Cardiac muscle cell (in vitro differentiated cells and primary cell): ENCODE measurements at places on chromosomes 3 and 15. TPM values are rescaled to one million over a fixed set of nuclear protein-coding genes. Genes with fewer than 3 reads are reported as not detected.

The PLXNA1 gene
- 19.5 and 24.2 TPM in 2 replicates for polyA plus RNA-seq

The SETD5 gene
- polyA plus RNA-seq: 176 and 306 TPM in 2 replicates

The KLHL40 gene
- polyA plus RNA-seq: 0.39 and 0.66 TPM in 2 replicates

The MOBP gene
- polyA plus RNA-seq: not detected in 2 replicates

DNA sequence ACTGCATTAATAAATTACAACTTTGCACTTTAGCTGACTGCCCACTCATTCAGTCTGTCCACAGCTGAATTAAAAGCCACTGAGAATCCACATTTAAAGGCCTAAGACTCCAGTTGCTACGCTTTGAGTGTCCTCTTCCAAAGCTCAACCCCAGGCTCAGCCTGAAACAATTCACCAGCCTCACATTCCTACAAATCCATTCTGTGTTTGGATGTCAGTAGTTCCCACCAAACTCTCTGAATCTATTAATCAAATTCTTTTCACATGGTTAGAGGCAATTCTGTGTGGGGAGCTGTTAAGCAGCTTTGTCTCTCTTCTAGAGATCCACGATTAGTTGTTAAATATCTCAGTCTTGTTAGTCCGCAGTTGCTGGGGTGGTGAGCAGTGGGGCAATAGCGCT, 116.8 kb upstream of the UBE2E2 start:
- no peak for DNase-seq

GRCh38 chr3:96931119-96931862, 116.9 kb downstream of the EPHA6 start:
- DNase-seq: no peak

DNA sequence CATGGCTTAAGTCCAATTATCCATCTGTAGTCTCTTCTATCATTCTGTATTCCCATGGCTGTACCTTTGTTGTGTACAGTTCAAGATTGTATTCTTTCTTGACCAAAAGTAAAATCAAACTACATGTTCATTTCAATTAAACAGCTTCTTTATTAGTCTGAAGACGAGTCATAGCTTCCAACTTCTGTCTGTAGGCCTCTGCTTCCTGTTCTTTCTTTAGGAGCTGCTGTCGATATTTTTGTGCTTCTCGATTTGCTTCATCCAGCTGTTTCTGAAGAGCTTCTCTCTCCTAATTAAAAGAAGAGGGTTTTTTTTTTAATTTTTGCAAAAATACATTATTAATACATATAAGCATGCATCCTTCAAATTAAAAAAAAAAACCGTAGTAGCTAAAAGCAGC, 13.0 kb upstream of the HDC start:
- no peak for DNase-seq

DNA sequence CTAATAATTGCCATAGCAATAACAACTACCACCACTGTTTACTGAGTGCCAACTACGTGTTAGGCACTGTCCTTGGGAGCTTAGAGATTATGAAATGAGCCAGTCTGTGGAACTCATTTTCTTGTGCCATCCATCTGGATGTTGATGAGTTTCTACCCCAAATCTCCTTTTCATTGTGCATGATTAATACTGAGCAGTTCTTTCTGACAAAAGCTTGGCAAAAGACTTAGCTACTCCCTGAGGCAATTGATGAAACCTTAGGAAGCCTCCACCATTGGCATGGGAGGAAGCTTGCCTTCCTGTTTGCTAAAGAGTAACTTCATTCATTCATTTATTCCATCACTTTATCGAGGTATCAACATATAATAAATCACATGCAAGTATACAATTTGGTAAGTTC, 39.8 kb downstream of the PRICKLE2 start:
- no peak for DNase-seq

GRCh38 chr15:61175024-61175423, 54.1 kb downstream of the RORA start:
- DNase-seq: peak; percentile 55

DNA sequence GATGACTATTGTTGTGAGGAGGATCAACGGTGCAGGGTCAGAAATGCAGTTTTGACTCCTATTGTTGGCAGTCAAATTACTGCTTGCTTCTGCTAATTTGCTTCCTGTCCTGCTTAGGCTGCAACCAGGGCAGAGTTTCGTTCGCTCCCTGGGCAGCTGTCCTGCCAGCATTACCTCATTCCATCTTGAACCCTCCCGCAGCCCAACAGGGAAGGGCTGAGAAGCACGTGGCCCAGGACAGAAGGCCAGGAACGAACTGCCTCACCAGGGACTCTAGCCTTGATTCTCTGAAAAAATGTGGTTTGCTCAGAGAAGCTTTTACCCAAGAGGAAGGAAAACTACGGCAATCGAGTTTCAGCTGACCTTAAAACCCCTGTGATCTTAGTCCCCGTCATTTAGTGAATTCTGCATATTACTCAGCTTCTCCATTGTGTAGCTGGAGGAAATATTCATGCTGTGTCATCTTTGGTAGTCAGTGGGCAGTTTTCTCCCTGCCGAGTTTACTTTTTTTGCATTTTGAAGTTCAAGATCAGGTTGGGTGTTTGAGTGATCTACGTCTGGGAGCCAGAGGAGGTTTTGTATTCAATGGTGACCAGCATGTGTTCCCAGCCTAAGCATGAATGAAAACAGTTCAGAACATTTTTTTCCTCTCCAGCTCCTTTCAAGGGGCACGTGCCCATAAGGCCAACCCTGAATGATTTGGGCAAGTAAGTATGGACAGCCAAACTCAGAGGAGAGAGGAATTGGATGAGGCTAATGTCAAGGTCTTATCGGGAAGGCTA, 23.0 kb downstream of the TLNRD1 start:
- no peak for DNase-seq
